Activated CD4-positive, alpha-beta T cell treated with anti-CD3 and anti-CD28 coated beads for 24 hours (primary cell): ENCODE measurements at places on chromosomes 6 and 20.

DNA sequence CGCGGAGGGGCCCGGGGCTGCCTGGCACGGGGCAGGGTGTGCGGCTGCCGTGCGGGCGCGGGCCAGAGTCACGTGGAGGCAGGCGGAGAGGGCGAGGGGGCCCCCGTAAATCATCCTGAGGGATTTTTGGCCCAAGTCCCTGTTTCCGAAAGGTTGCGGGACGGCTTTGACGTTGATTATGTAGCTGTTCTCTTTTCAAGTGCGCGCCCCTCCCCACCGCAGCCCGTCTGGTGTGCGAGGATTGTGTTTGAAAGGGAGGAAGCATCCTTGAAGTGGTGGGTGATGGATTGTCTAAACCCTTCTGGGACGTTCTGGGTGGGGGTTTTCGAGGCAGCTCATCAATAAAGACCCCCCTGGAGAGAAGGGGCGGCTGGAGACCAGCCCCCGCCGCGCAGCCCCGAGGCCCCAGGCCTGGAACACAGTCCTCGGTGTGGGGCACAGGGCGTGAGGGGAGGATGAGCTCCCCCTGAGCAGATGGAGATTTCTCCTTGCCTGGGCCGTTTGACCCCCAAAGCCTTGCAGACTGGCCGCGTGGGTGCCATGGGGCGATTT is 7.0 kb upstream of the FOXF2 start:
- DNase-seq = no peak

- DNase-seq = no peak
Measured at GRCh38 chr6:4703382-4703781, 72.8 kb upstream of the CDYL start.

- no peak for DNase-seq
Measured at GRCh38 chr20:10786678-10787077, 112.9 kb upstream of the JAG1 start.

GRCh38 chr6:71965404-71965803 is 79.1 kb downstream of the RIMS1 start:
- no peak for DNase-seq

DNA sequence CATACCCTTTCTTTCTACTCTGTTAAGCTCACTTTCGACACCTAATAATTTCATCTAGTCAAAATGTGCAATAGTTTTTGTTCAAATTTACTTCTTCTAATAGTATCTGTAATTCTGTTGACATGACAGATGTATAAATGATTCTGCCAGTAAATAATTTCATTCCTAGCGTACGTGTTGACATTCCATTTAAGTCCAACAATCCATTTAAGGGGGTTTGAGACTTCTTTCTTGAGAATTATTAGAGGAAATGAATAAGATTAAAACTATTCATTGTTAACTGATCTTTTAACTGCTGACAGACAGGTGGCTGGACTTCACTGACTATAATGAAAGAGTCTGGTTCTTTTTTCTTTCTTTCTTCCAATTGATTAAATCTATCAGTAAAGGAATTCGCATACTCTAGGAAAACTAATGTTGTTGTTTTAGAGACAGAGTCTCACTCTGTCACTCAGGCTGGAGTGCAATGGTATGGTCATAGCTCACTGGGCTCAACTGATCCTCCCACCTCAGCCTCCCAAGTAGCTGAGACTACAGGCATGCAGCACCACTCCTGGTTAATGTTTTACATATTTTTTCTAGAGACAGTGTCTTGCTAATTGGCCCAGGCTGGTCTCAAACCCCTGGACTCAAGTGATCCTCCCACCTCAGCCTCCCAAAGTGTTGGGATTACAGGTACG is 55.9 kb downstream of the MAP3K5 start:
- no peak for DNase-seq

DNA sequence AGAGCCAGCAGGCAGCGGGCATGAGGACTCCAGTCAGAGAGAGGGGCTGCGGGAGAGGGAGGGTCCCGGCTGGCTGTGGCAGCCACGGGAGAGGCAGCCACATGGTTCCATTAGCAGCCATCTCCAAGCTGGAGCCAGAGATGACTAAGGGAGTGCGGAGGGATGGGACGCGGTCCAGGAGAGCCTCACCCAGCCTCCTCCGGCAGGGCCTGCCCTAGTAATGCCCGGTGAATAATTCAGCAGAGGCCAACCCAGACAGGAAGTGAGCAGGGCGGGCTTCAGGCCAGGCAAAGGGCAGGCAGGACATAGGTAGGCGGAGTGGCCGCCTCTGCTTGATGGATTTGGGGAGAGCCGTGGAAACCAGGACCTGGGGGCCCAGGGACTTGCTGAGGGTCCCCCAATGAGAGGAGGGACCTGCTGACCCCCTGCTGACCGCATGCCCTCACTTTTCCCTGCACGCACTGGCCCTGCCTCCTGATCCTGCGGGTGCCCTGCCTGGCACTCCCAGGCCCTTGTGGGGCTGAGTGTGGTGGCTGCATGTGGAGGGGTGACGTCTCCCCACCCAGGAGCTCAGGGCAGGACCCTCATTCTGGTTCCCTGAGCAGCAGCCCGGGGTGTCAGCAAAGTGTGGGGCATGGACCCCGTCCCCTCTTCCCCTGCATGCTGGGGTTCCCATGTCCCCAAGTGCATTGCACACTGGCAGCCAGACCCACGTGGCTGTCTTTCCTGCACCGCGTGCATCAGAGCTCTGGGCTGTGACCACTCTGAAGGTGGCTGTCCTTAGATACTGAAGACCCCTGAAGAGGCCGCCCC is 51.8 kb upstream of the SLCO4A1 start:
- no peak for DNase-seq

DNA sequence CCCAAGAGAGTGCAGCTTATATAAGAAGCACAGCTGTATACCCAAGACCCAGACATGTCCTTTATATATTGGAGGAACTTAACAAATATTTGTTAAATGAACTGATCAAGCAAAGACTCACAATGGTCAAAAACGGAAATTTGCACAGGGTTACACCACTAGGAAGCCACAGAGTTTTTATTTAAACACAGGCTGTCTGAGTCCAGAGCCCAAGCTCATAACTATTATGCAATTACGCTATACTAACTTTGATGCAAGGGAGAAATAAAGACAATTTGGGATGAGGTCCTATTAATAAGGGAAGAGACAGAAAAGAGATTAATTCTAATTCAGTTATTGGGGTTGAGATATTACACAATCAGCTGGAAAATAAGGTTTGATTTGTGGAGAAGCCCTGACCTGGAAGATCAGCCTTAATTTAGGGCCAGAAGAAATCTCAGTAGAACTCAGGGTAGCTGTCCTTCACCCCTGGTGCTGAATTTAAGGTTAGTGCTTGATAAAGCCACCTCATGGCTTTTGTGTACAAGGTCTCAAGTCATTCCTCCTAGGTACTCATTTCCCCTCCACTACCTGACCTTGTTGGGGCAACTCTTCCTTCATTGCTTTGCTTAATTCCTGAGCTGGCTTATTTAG is 10.5 kb upstream of the ZNF334 start:
- DNase-seq = no peak

GRCh38 chr6:136326038-136326553 is 36.5 kb upstream of the BCLAF1 start:
- DNase-seq = no peak

GRCh38 chr6:92352130-92352529 is 1067.2 kb downstream of the EPHA7 start:
- DNase-seq = no peak

DNA sequence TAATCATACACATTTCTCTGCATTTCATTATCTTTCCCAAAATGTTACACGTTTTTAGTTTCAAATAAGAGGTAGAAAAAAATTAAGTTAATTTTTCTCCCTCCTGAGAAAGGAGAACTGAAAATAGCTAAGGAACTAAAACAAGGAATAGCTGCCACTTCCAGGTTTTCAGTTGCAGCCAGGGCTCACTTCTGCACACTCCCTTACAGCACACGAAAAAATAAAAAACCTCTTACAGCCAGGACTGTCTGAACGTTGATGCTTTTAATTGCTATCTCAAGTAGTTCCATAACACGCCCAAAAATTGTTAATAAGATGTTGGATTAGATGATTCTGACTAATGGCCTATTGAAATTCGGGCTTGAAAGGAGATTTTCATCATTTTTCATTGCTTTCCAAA is 153.7 kb upstream of the THBS2 start:
- DNase-seq = no peak

GRCh38 chr20:6784210-6784631 is 16.7 kb downstream of the BMP2 start:
- no peak for DNase-seq

- DNase-seq = no peak
Measured at GRCh38 chr6:38143191-38144150, 323.9 kb downstream of the ZFAND3 start.

- no peak for DNase-seq
Measured at GRCh38 chr6:14455876-14456648, 338.5 kb downstream of the CD83 start.

- no peak for DNase-seq
Measured at GRCh38 chr20:26167499-26167898, 470.8 kb upstream of the ZNF337 start.

GRCh38 chr6:85678026-85678601 is 35.4 kb upstream of the SYNCRIP start:
- no peak for DNase-seq

- DNase-seq = no peak
Measured at GRCh38 chr6:118562959-118563358, 14.9 kb downstream of the PLN start.

DNA sequence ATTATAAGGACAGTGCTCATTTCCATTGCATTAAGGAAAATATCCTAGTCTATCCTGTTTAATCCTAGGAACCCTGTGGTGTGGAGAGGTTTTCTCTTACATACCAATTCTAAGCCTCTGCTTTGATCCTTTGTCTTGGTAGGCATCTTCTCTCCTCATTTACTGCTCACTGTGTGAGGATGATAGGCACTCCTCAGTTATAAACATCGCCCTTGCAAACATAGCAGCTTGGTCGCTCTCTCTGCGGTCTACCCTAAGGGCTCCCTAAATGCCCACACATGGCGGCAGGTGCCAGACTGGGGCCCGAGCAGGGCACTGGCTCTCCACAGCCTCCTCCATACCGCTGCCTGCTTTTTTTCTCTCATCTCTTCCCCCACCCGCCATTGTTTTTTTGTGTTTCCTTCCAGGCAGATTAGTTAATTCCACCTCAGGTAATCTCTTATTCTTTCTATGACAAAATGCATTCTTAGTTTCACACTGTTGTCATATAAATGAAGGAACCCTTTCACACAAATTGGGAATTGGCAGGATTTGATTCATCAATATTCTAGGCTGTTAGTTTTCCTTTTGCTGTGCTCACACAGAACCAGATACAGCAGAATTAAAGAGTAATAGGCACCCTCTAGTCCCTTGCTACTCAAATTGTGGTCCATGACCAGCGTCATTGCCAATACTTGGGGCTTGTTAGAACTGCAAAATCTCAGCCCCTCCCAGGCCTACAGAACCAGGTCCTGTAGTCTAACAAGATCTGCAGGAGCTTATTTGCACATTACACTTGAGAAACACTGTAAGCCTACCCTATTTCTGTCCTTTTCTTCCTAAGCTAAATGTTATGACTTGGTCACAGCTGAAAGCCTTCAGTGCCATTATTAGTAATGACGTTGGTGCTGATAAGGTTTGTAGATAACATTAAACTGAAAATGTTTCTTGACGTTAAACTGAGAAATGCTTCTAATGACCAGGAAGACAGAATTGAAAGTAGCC is 36.3 kb downstream of the CARMIL1 start:
- no peak for DNase-seq

- no peak for DNase-seq
Measured at GRCh38 chr6:145272246-145272645, 463.1 kb downstream of the EPM2A start.

- DNase-seq = no peak
Measured at GRCh38 chr6:44133003-44133931, 5.9 kb downstream of the TMEM63B start.

DNA sequence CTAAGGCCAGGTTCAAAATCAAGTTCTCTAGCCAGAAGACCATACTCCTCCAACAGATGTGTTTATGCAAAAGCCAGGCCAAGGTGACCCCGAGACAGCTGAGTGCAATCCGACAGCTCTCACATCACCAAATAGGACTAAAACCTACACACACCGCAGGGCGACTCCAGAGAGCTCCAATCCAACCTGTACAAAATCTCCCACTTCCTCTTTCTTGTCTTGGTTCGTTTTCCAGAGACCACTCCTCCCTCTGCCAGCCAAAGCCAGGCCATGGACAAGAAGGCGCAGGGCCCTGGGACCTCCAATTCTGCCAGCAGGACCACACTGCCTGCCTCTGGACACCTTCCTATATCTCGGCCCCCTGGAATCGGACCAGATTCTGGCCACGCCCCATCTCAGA is 11.5 kb upstream of the NOP56 start:
- no peak for DNase-seq

GRCh38 chr6:6640926-6641325 is 52.4 kb downstream of the LY86 start:
- DNase-seq = no peak

- no peak for DNase-seq
Measured at GRCh38 chr6:130426066-130426721, 60.4 kb downstream of the TMEM200A start.

GRCh38 chr20:61186771-61187472 is 65.1 kb upstream of the CDH4 start:
- DNase-seq = no peak

- no peak for DNase-seq
Measured at GRCh38 chr20:55271371-55271770, 733.9 kb downstream of the CBLN4 start.

- DNase-seq = no peak
Measured at GRCh38 chr6:168052291-168052891, 26.6 kb downstream of the FRMD1 start.

GRCh38 chr6:149132336-149132735 is 185.2 kb upstream of the TAB2 start:
- DNase-seq = no peak
